AG04450 (cell line): ENCODE measurements at places on chromosomes 13 and 19. TPM values are rescaled to one million over a fixed set of nuclear protein-coding genes. Genes with fewer than 3 reads are reported as not detected.
A peak's percentile ranks its signal among the peaks of the same experiment; 100 is the strongest.

DNA sequence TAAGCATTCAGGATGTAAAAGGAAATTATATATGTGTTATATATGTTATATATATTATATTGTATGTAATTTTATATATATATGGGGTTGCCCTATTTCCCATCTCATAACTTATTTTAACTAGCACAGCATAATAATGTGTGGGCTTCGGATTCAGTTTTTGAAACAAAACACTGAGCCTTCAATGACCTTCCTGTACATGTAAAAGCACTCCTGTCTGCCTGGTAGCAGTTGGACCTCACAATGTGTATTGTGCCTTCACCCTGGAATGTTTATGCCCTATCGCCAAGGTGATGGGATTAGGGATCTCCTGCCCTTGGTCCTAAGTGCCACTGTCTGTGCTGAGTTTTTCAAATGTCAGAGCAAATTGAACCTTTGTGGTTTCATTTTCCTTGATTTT is 968.8 kb downstream of the TUBA3C start:
- peak; percentile 4 for DNase-seq

- no peak for DNase-seq
Measured at GRCh38 chr13:94343243-94343585, 136.3 kb downstream of the DCT start.

DNA sequence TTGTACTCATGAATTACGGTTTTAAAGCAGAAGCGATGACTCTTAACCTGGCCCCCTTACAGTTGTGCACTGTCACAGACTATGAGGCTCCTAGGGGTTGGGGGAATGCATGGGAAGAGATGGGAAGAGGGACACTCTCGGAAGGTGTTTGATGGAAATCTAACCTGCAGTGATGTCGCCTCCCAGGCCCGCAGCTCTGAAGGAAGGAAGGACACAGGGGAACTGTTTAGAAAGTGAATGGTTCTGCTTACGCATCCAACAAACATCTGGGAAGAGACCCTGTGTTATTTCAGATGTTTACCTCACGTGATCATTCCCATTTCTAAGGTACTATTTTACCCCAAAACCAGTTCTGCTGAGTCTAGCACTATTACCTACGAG is 48.0 kb upstream of the SLC7A9 start:
- no peak for DNase-seq

The CYP2A6 gene
- polyA plus RNA-seq, result not detected in 2 replicates

The PLPPR3 gene
- 1.3 and 2.2 TPM in 2 replicates for polyA plus RNA-seq
